ENCODE measurements at places on chromosomes 6 and 20.

GRCh38 chr6:113782636-113783035 is 74.5 kb upstream of the MARCKS start:
- DNase-seq = no peak

DNA sequence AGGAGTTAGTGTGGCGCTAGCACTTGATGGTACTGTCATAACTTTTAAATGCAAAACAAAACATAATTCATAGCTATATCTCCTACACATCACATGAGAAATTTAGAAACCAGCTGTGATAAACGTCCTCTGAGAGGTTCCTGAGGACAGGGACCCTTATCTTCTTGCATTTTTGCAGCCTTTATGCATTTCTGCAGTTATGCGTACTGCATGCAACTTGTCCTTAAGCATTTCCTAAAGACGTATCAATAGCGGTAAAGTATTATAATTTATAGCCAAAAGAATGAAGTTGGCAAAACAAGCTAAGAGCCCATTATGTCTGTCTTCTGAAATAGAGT is 1.7 kb downstream of the NAPB start:
- DNase-seq = no peak

DNA sequence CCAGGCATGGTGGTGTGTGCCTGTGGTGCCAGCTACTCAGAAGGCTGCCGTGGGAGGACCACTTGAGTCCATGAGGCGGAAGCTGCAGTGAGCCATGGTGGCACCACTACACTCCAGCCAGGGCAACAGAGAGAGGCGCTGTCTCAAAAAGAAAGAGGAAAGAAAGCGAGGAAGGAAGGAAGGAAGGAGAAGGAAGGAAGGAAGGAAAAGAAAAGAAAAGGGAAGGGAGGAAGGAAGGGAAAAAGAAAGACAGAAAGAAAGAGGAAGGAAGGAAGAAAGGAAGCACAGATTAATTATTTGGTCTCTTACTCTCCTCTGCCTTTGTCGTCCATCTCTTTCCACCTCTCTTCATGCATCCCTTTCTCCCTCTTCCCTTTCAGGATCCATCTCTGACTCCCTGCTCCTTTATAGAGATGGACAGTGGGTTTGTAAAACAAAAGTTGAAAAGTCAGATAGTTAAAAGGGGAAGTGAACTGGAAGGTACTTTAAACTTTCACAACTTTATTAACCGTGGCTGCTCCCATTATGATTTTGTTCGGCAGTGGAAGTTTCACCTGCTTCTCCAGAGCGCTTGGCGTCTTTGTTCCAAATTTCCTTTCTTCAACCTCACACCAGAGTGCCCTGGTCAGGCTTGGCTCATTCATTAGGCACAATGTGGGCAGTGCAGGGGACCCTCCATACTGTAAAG is 1.5 kb downstream of the HLA-DQA1 start:
- DNase-seq = no peak

DNA sequence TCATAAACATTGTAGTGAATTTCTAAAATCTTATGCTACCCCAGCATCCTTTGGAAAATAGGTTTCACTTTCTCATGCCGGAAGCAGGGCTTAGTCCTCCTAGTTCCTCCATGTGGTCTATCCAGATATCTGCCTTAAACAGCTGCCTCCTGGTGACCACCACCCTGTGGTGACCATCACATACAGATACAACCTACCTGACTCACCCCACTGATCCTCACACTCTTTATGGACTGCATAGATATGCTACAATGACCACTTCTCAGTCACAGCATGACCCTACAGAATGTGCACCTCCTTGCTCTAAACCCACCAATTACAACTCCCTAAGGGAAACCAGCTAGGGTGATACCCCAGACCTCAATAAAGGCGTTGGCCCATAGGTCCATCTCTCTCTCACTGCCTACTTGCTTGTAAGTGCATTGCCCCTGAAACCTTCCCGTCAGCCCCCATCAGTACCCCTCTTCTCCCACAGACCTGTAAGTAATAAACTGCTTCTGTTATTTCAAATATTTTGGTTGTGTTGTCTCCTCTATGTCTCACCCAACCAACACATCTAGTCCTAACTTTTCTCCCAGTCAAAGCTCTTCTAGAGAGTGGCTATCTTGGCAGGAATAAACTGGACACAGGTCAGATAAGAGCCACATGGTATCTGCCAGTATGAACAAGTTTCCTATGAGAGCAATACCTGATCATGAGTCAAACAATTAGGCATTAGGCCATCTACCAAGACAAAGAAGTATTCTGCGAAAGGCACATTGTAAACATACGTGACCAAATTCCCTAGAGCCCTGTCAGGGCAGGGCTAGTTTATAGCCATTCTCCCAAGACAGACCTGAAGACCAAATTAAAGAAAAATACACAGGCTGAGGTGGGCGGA is 39.4 kb upstream of the PLEKHG1 start:
- no peak for DNase-seq

- DNase-seq = peak; percentile 27
Measured at GRCh38 chr6:47308552-47309290, 984 bp downstream of the TNFRSF21 start.

- DNase-seq = peak; percentile 72
Measured at GRCh38 chr6:26021001-26021349, 58.4 kb downstream of the TRIM38 start.

- no peak for DNase-seq
Measured at GRCh38 chr20:34493646-34494045, 22.6 kb upstream of the DYNLRB1 start.

DNA sequence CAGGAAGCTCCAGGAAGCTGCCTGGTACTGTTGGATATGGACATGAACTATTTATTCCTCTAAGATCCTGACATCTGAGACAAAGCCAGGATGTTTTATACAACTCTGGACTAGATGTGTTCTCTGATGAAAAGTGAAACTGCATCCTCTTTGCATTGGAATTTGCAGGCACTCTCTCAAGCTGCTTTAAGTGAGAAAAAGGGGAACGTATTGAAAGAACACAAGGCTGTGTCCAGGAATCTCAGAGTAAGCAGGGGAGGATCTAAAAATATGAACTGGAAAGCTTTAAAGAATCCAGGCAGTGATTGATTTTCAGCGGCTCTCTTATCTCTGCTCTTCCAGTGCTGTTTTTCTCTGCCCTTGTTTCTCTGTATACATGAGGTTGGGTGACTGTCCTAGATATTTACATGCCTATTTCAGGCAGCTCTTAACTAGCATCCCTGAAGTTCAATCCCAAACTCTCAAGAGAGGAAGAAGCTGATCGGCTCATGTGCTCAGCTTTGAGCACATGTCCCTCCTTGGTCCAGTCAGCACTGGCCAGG is 193.8 kb downstream of the PLCB4 start:
- DNase-seq = peak; percentile 30

DNA sequence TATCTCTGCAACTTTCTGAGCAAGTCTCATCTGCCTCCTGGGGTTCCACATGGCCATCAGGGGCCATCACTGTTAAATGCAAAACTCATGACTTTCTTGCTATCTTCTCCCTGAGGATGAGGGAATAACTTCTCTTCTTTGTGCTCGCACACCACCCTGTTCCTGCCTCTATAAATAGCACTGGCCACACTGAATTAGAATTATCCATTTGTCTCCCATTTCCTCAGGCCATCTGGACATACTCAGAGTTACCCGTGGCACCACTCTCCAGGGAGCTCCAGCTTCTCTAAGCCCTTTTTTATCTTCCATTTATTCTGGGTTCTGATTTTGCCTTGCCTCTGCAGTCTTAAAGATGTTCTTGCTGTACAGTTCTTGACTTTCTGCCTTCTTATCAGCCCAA is 72.8 kb upstream of the ECI2 start:
- no peak for DNase-seq

DNA sequence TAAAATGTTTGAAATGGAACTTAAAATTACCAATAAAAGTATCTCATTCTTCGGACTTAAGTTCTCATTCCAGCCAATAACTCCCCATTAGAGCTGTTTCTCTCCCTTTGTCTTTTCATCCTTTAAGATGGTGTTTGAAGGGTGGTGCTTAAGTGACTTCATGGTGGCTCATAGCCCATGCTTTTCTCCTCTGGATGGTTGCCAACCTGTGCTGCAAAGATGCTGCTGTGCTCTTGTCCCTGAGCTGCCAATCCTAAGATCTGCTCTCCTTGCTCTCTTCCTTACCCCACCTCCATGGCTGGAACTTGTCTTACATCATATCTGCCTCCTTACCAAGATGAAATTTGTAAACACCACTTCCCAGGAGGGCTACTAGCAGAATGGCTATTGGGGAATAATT is 31.6 kb upstream of the PNRC1 start:
- DNase-seq = no peak

DNA sequence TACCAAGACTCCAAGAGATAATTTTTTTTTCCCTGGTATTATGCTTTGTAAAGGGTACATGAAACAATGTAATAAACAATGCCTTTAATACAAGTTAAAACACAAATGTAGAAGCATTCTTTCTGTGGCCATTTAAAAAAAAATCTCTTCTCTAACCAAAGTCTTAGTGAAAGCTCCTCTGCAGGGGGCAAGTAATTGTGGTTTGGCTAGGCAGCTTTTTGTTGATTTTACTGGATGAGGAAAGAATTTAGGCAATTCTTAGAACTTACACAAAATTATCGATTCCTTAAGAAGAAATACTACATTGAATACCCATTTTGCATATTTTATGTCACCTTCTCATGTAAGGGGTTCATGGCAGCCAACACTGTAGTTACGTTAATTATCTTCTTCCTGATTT is 12.4 kb downstream of the TFB1M start:
- DNase-seq = peak; percentile 63

DNA sequence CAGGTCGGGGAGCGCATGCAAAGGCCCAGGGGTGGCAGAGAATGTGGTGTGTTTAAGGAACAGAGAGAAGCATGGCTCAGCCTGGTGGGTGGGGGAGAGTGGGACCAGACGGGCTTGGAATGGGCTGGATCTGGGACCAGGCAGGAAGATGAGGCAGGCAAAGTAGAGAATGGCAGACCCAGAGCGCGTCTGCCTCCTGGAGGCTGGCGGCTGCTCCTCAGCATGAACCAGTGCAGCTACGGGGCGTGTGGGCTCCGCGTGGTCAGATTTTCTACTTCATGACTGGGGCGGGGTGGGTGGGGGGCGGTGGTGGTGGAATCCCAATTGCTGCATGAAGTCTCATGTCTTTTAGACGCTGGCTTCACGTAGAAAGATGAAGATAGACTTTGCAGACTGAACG is 135.6 kb downstream of the TFAP2C start:
- DNase-seq = no peak

- DNase-seq = no peak
Measured at GRCh38 chr6:147829835-147830234, 321.3 kb downstream of the SAMD5 start.

GRCh38 chr20:1187605-1188171 is 2.9 kb upstream of the TMEM74B start:
- DNase-seq = no peak

DNA sequence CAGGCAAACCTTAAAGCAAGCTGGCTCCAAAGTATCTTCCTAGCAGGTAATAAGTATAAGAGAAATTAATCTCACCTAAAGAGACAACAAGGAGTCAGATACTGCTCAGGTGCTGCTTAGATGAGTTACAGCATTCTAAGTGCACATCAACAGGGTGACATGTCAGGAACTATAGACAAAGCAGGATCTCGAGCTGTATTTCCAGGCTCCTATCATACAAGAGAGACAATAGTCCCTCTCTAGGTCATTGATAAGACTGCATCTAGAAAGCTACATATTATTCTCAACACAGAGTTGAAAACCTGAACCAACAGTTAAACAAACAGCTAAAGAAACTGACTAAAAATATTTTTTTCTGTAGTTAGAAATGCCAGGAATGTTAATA is 3.9 kb downstream of the PTPRK start:
- no peak for DNase-seq

- DNase-seq = no peak
Measured at GRCh38 chr6:29500594-29500993, 12.8 kb upstream of the MAS1L start.

DNA sequence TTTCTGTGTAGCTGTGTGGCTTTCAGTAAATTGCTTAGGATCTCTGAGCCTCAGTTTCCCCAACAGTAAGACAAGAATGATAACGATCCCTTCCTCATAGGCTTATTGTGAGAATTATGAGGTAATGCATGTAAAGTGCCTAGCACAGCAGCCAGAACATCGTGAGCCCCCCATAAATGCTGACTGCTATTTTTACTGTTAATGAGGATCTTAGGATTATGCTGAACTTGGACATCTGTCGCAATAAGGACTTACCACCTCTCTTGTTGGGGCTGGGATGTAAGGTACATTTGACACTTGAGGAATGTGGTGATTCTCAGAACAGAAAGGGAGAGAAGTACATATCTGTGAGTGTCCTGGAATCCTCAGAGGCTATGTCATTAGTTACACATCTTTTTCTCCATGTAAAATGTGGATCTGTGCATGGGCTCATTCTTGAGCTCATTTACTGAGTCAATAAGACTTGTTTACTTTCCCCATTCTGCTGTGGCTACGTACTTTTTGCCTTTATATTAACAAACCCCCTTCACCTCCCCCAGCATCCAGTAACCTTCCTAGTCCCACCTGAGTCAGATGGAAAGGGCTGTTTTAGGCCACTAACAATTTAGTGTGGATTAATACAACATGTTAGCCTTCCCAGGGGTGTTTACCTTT is 64.4 kb upstream of the PLEKHG1 start:
- no peak for DNase-seq

- peak; percentile 46 for DNase-seq
Measured at GRCh38 chr20:20237093-20237959, 130.6 kb upstream of the INSM1 start.

DNA sequence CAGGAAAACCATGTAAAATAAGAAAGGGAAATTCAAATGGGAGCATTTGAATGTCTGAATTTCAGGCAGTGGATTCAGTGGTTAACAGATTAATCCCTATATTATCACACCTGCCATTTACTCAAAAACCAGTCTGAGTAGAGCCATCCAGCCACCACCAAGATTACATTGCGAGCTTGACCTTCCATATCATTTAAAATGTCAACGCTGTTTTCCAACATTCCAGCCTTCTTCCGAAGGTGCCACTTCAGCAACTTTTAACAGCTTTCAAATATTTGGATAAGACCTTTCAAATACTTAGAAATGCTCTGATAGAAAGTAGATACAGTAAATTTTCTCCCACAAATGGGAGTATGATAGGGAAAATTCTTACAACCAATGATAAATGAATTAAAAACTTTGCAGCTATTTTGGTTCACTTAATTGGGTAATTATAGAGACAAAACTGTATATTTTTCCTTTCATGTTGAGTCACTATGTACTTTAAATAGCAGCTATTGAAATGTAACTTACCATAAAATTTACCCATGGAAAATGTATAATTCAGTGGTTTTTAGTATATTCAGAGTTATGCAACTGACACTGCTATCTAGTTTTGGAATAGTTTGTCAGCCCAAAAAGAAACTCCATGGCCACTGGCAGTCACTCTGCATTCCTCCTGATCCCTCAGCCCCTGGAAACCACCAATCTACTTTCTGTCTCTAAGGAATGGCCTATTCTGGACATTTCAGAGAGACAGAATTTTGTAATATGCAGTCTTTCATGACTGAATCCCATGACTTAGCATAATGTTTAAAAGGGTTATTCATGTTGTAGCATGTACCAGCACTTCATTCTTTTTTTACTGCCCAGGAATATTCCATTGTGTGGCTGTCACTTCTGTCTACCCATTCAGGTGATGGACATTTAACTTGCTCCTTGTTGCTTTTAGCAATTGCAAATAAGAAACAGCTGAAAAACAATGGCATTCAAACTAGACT is 21.5 kb downstream of the EZR start:
- peak; percentile 70 for DNase-seq

GRCh38 chr6:26103141-26103769 is 16.0 kb downstream of the HFE start:
- peak; percentile 72 for DNase-seq

- no peak for DNase-seq
Measured at GRCh38 chr20:55830121-55830827, 175.0 kb downstream of the CBLN4 start.

- no peak for DNase-seq
Measured at GRCh38 chr6:71123051-71123450, 165.6 kb upstream of the OGFRL1 start.

Data from cardiac muscle cell (in vitro differentiated cells and primary cell).